ENCODE measurements at places on chromosomes 1 and 21.

DNA sequence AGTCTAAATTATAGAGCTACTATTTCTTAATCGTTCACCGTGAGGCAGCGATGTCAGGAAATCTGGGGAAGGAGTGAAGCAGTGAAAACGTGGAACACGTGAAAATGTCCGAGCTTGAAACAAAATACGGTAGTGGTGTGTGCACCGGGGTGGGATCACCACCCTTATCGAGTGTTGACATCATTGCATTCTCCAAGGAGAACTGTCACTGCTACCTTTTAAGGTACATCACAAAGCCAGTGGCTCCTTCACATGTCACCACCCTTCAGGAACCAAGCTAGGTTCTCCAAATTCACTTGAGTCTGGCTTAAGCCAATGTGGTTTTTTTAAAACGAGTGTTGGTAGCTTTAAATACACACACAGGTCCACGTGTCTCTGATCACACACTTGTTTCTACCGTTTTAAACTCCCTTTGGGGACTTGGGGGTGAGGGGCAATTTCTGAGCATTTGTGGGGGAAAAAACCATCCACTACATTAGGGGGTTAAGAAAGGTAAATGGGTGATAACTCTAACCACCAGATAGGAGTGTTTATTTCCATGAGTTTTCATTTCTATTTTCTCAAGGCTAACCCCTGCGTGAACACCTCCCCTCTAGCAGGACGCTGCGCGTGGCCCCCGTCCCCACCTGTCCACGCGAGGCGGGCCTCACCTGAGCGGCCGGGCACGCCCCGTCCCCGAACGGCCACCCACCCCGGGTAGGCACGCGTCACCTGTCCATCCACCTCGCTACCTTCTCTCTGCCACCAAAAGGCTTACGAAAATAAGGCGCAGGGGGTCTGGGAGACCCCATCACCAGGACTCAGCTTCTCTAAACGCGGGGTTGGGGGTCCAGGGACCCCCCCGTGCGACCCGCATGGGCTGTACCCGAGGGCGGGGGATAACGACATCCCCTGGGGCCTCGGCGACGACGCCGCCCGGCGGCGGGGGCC is 978 bp downstream of the PRDM15 start:
- no peak for DNase-seq

DNA sequence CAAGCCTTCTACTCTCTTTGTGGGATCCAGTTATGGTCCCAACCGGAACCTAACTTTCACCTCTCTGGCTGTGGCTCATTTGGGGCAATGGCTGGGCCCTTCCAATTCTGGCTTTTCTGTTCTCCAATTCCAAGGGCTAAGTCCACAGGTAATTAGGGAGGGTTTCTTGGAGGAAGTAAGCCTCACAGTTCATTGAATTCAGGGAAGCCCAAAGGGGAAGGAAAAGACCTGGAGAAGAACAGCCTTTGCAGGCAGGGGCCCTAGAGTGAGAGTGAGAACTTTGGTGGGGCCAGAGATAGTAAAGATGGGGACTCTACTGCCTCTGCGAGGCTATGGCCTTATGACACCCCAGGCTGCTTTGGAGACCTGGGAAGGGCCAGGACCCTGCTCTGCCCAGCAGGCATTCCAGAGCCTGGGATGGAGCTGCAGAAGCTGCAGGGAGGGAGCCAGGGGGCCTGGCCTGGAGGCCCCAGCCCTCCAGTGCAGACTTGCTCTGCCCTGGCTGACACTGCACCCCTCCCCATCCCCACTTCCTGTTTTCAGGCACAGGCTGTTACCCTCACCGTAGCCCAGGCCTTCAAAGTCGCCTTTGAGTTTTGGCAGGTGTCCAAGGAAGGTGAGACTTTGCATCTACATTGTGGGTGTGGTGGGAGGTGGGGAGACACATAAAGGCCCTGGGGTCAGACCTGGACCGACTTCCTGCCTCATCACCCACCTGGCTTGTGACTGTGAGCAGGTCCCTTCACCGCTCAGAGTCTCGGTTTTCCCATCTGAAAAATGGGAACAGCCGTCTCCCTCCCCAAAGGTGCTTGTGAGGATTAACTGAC is 18.9 kb downstream of the LDLRAP1 start:
- DNase-seq: no peak

DNA sequence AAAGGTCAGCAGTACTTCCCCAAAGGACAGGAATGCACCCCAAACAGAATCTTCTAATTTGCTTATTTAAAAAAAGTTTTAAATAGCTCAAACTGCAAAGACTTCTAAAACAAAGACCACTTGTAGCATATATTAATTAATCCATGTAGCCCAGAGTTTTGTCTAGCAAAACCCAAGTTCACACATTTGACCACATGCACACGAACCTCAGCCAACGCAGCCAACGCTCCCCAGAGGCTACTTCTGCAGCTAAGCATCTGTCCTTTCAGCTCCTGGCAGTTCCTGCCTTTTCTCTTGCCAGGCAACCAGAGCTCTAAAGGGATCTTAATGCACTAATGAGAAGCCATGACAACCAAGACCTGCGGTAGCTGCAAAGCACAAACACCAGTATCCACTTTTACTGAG is 89.6 kb downstream of the RERE start:
- no peak for DNase-seq

GRCh38 chr1:42936309-42937078 is 22.2 kb downstream of the SLC2A1 start:
- no peak for DNase-seq

GRCh38 chr1:160837558-160838205 is 25.0 kb downstream of the CD244 start:
- no peak for DNase-seq

DNA sequence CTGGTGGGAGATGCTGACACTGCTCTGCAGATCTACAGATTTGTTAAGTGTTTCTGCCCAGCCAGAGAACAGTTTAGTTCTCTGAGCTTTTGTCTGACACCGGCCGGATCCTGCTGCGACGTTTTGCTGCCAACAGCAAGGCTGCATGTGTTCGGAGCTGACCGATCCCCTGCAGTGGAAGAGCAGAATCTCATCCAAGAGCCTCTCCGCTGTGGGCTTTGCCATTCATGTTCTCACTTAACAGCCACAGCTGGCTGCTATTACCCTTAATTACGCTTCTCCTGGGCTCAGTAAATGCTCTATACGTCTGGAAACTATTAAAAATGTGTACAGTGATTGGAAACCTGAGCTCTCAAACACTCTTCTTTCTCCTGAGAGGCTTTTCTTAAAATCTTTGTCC is 105.3 kb downstream of the BCAR3 start:
- no peak for DNase-seq

DNA sequence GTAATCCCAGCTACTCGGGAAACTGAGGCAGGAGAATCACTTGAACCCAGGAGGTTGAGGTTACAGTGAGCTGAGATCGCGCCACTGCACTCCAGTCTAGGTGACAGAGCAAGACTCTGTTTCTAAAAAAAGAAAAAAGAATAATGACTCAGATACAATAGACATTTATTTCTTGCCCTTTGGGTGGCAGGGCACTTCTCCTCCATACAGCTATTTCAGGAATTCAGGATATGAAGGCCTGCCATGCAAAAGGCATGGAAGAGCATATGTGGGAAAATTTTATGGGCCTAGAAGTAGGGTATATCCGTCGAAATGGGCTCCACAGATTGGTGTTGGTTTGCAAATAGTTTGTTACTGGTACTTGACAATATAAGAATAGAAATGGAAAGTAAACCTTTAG is 20.2 kb upstream of the POGZ start:
- DNase-seq: no peak

GRCh38 chr1:87074001-87074795 is 159.8 kb downstream of the HS2ST1 start:
- no peak for DNase-seq

All from renal cortex interstitium (tissue), 15 donors.